ENCODE measurements at places on chromosomes 1 and 21.

GRCh38 chr1:237911911-237912310 lies 21.2 kb upstream of the ZP4 start:
- DNase-seq: no peak

- no peak for DNase-seq
These were observed 82.2 kb downstream of the PAPPA2 start for GRCh38 chr1:176545034-176545639.

DNA sequence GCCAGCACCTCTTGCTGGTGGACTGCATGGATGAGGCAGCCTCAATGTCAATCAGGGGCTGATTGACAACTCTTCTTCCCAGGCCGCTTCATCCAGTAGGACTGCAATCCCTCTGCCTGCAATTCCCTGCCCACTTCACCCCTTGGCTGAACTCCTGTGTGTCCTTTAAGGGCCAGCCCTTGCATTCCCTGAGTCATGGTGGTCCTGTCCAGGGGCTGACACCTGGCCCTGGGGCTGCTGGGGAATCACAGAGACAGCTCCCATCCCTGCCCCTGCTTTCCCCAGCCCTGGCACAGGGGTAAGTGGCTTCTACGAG lies 4.6 kb upstream of the EPS8L3 start:
- no peak for DNase-seq

GRCh38 chr21:38202811-38203210 lies 54.0 kb upstream of the KCNJ15 start:
- no peak for DNase-seq

GRCh38 chr1:116496898-116497297 lies 73.9 kb downstream of the CD58 start:
- no peak for DNase-seq

DNA sequence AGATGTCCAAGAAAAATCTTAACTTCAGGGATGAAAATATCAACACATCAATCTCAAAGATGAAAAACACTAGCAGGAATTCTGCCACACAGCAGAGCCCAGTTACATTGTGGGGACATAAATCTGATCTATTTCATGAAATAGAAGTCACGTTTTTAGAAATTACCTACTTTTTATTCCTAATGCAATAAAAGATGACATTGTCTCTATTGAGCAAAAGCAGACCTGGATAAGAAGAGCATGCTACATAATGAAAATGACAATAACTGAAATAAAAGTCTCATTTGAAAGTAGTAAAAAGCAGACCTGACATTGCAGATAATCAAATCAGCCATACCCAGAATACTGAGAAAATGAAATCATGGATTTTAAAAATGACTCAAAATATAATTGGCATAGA lies 156.8 kb downstream of the NTNG1 start:
- no peak for DNase-seq

- no peak for DNase-seq
These were observed 15.1 kb downstream of the ERRFI1 start for GRCh38 chr1:8011016-8011415.

DNA sequence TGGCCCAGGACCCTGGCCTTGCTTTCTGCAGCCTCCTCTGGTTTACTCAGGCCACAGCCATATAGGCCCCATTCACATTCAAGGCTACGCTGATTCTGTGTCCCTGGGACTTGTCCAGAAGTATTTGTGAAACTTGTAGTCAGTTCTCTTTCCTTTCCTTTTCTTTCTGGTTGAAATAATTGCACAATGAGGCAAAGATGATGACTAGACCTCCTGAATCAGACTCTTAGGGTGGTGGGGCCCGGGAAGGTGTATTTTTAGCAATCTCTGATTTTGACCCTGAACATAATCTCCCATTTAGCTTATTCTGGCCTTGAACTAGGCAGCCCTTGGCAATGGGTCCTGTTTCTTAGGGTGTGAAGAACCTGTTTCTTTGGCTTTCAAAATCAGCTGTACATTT lies 39.9 kb downstream of the STUM start:
- DNase-seq: no peak

DNA sequence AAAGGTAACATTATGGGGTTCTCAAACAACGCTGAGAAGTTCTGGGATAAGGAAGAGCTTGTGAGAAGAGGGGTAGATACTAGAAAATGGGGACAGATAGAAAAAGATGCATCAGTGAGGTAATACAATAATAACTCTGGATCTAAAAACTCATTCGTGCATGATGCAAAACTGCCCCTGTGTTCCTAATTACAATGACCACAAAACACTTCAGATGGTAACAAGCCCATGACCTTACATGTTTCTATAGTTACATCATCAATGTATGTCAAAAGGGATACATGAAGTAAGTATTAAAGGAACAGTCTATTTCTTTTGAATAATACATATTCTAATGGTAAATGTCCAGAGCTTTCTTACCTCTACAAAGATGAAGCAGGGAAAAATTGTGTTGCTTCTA lies 110.6 kb upstream of the PLPPR5 start:
- no peak for DNase-seq

DNA sequence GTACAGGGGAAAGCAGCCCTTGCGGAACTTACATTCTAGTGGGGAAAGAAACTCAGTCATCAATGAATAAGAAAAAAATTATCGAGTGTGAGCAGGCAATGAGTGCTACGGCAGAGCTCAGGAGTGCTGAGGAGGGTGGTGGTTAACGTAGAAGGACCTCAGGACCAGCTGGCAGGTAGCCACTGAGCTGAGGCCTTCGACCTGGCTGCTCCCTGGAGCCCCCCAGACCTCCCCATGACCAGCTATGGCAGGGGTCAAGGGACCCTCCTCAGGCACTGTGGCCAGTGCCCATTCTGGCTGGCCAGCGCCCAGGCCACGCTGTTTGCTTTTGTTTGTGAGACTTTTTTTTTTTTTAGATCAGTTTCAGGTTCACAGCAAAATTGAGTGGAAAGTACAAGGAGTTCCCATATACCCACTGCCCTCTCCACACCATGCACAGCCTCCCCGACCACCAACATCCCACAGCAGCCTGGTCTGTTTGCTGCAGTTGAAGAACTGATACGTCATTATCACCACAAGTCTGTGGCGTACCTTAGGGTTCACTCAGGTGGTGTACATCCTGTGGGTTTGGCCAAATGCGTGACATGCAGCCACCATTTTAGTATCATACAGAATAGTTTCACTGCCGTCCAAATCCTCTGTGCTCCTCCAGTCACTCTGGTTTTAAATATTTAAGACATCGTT lies 11.8 kb upstream of the TTC22 start:
- no peak for DNase-seq

GRCh38 chr1:228317891-228318810 lies 88.5 kb downstream of the TRIM11 start:
- DNase-seq: no peak

GRCh38 chr1:111140680-111140967 lies 601 bp downstream of the CEPT1 start:
- DNase-seq: peak; percentile 1

GRCh38 chr1:21622466-21623315 lies 46.5 kb downstream of the RAP1GAP start:
- peak; percentile 24 for DNase-seq

DNA sequence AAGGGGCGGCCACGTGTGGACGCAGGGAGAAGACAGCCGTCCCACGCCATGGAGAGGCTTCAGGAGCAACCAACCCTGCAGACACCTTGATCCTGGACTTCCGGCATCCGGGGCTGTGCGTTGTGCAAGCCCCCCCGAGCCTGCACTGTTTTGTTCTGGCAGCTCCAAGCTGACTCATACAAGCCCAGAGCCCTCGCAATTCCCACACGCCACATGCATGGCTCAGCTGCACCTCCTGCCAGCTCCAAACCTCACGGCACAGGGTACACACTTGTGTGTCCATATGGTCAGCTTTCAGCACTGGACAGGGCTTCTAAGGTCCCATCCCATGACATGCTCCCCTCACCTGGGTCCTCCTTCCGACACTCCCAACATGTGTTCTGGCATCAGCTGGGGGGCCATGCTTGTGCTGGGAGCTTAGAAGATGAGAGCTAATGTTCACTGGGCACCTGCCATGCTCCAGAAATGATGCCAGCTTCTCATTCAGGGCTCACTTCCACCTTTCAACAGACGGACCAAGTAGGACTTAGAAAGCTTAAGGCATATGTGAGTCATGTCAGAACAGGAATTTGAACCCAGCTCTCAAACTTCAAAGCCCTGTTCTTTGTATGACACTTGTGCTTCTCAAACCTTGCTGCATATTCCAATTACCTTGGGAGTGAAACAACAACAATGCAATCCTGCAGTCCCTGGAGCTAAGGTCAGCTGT lies 137.3 kb downstream of the PGBD5 start:
- no peak for DNase-seq

- no peak for DNase-seq
These were observed 1.4 kb downstream of the EVA1C start for GRCh38 chr21:32413697-32414578.

GRCh38 chr1:153684892-153685291 lies 6.4 kb downstream of the NPR1 start:
- no peak for DNase-seq

GRCh38 chr1:36151845-36152203 lies 2.5 kb upstream of the TRAPPC3 start:
- DNase-seq: peak; percentile 32

GRCh38 chr1:64136752-64137411 lies 66.5 kb upstream of the UBE2U start:
- no peak for DNase-seq

- DNase-seq: no peak
These were observed 80.9 kb upstream of the ESRRG start for GRCh38 chr1:216804111-216804510.

GRCh38 chr1:159664247-159664646 lies 50.1 kb downstream of the CRP start:
- no peak for DNase-seq

DNA sequence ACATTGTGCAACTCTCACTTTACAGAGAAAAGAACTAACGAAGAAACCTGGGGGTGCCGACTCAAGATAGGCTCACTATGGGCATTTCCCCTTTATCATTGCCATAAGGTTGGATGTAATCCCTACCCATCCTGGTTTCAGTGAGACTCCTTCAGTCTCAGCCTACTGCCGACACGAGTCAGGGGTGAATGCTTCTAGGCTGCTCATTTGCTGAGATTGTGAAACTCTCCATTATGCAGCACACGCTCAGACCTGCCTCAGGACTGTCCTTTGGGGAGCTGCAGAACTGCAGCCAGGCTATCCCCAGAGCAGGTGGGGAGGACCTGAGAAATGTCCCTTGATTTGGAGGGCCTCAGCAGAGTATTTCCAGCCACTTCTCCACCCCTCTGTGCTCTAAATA lies 22.2 kb downstream of the TSHB start:
- no peak for DNase-seq

GRCh38 chr1:43925846-43926245 lies 7.8 kb upstream of the ARTN start:
- no peak for DNase-seq

DNA sequence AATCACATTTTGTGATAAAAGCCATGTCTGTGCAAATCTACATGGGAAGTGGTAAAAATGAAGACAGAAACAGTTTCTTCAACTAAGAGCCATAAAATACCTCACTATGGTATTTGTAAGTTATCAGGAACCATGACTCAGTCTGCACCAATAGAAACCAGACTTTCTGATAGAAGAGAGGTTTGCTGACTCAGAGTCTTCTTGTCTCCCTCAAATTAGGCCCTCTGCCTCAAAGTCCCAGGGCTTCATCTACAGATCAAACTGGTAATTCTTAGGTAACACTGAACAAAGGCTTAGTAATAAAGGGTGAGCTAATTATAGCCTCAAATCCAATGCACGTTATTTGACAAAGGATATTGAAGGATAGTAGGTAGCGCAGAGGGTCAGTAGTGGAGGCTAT lies 30.9 kb upstream of the SSX2IP start:
- DNase-seq: no peak
